Stimulated activated CD4-positive, alpha-beta T cell treated with anti-CD3 and anti-CD28 coated beads, Interleukin-4, amount 100 ng/mL, for 24 hours (primary cell): ENCODE measurements at places on chromosomes 7 and 10.

- no peak for DNase-seq
Observed at GRCh38 chr10:22690158-22690557, 24.2 kb downstream of the PIP4K2A start.

DNA sequence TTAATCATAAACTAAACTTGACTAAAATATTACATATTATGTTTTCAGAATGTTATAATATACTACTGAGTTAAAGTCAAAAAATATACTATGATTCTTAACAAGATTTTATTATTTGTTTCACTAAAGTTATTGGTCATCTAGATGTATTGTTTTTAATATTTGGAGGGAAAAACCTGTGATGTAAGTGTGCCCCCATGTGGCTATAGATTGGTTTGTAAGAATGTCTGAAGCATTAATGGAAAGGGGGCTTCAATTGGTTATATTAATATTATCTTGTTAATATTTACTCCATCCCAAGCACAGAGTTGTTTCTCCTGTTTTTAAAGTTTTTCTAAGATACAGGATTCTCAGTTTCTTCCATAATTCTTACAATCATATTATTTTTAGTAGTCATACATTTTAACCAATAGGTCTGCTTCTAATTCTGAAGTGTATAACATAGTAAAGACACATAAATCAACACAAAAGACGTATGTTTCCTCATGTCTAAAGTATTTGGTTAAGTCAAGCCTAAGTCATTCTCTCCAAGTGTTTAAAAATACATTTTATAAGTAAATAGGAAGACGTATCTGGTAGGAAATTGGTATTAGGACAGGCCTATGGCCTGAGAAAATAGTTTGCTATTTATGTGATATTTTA lies 58.0 kb downstream of the GNAT3 start:
- no peak for DNase-seq

DNA sequence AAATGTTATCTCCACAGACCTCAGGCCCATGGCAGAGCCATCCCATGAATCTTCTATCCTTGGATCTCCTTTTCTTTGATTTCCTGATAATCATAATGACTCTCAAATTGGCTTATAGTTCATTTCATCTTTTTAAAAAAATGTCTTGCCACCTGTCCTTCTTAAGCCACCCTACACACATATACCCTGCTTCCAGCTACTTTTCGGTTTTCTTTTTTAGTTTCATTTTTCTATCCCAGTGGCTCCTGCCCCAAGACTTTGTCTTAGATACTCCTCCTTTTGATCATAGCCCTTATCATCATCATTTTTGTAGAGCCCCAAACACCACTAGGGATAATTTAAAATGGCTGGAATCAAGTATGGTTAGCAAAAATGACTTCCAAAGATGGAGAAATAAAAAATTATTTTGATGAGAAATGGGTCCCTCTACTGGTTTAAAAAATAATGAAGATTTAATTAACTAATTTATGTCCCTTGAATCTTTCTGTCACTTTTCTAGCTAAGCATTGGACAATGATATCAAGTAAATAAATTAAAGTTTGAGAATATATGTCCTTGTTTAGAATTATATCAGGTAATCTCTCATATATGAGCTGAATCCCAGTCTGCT lies 277.3 kb upstream of the SEMA3D start:
- no peak for DNase-seq

GRCh38 chr10:70779511-70780369 lies 5.4 kb downstream of the TBATA start:
- DNase-seq: no peak

- no peak for DNase-seq
Observed at GRCh38 chr10:91017198-91017597, 96.3 kb upstream of the ANKRD1 start.

DNA sequence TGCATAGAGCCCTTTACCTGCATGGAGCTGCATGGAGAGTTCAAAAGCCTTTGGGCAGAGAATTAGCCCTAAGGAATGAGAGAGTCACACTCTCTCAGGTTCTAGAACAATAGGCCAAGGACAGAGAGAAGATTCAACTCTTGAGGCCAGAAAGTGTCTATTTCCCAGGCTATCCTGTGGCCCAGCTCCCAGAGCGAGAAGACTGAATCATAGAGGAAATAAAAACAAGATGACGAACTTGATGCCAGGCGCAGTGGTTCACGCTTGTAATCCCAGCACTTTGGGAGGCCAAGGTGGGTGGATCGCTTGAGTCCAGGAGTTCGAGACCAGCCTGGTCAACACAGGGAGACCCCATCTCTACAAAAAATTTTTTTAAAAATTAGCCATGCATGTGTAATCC lies 18.3 kb upstream of the PODXL start:
- DNase-seq: no peak

DNA sequence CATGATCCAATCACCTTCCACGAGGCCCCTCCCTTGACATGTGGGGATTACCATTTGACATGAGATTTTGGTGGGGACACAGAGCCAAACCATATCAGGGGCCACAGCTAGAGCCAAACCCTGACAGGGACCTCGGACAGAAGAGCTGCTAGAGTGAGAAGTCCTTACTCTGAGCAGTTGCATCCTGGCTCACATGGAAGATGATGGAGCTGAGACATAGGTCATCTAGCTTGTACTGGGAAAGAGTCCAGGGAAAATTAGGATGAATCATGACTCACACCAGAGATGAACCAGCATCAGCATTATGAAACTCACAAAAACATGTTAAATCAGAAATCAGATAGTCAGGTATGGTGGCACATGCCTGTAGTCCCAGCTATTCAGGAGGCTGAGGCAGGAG lies 12.8 kb upstream of the FMC1 start:
- no peak for DNase-seq

DNA sequence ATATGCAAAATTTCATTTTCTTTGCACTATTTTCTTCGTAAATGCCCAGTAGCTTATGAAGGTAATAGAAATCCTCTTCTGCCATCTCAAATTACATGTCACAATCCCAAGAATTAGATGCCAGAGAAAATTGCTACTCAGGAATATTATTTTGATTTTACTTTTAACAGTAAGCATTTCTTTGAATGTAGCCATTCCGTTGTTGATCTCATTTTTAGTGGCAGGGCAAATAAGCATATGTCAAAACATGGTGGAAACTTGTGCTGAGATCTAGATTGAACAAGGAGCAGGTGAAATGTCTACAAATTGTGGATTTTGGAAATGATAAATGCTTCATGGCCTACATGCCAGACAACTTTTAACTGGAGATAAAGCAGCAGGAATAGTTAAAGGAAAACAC lies 291.8 kb downstream of the SDHAF3 start:
- DNase-seq: no peak

- DNase-seq: no peak
Observed at GRCh38 chr10:42975558-42976340, 101.1 kb upstream of the RET start.

- DNase-seq: no peak
Observed at GRCh38 chr7:14740606-14741005, 161.9 kb downstream of the DGKB start.

- DNase-seq: no peak
Observed at GRCh38 chr7:28160551-28160991, 20.0 kb downstream of the JAZF1 start.

- no peak for DNase-seq
Observed at GRCh38 chr10:21217748-21218367, 307.6 kb downstream of the SKIDA1 start.

GRCh38 chr10:24929904-24930303 lies 22.5 kb downstream of the PRTFDC1 start:
- DNase-seq: no peak

DNA sequence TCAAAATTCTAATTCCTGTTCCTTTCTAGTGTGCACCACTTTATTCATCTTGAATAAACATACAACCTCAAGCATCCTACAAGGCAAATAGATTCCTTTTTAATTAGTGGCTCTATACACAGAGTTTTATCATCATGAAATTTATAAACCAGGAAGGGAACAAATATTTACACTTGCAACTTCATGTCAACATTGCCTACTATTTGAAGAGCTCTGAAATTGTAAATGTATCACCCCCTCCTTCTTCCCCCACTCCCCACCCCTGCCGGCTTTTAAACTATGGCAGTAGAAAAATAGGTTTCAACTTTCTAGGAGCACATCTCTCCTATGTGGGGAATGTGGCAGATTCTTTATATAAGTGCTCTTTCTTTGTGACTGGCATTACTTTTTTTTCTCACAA lies 49.6 kb downstream of the KAT6B start:
- no peak for DNase-seq

DNA sequence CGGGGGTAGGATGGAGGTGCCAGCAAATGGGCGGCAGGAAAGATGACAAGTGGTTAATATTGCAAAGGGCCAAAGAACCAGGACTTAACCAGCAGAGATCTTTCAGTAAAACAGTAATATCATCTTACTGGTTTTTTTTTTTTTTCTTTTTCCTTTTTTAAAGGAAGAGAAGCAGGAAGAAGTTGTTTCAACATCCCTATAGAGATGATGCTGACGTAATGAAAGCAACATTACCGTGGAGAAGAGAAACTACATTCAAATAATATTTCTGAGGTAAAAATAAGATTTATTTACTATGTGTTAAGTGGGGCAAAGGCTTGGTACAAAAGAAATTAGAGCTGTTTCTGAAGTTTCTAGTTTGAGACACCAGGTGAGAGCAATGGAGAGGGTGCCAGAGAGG lies 11.0 kb downstream of the MINDY3 start:
- no peak for DNase-seq

GRCh38 chr7:94146408-94146807 lies 142.3 kb upstream of the BET1 start:
- no peak for DNase-seq

GRCh38 chr7:35555386-35555785 lies 139.5 kb downstream of the HERPUD2 start:
- no peak for DNase-seq

- DNase-seq: no peak
Observed at GRCh38 chr10:4249841-4250586, 465.0 kb upstream of the KLF6 start.
